Muscle of arm (tissue), 14 donors: ENCODE measurements at places on chromosomes 6 and 20. TPM values are rescaled to one million over a fixed set of nuclear protein-coding genes. Genes with fewer than 3 reads are reported as not detected.

GRCh38 chr6:1709234-1709641 lies 99.5 kb downstream of the FOXC1 start:
- no peak for DNase-seq

The SIGLEC1 gene
- 5.0 TPM for polyA plus RNA-seq

DNA sequence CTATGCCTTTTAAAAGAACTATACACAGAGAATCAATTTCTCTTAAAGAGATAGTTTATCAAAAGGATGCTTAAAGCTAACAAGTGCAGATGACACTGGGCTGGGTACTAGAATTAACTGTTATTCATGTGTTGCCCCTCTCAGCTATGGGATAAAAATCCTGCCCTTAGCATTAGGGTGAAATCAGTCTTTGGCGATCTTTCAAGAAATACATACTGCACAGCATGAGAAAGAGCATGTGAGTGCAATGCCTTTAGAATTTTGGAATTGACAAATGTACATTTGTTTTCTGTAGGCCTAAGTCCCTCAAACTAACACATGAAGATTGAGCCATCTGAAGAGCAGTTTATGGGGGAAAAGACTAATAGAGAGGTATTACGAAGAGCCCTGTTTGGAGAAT lies 115.4 kb downstream of the ZFP64 start:
- DNase-seq, result no peak

The BFSP1 gene
- 2.6 TPM for polyA plus RNA-seq

The CST4 gene
- not detected for polyA plus RNA-seq

DNA sequence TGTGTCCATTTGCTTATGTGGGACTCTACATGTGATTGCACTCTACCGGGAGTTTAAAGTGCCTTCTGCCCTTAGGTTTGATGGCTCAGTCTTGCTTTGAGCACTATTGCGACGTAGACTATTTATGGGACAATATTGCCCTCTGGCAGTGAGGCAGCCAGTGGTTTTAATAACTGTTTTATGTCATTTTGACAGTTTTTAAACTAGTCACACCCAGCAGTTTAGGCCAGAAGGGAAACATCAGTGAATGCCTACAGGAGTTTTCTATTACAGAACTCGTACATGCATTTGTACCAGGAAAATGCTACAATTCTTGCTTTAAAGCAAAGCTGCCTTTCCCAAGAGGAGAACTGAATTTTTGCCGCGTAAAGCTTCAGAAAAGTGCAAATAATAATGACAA lies 813.7 kb downstream of the KIF16B start:
- peak; percentile 35 for DNase-seq
